ENCODE measurements at places on chromosomes 2 and 18.

GRCh38 chr18:37409878-37410277 lies 155.7 kb downstream of the CELF4 start:
- no peak for DNase-seq

DNA sequence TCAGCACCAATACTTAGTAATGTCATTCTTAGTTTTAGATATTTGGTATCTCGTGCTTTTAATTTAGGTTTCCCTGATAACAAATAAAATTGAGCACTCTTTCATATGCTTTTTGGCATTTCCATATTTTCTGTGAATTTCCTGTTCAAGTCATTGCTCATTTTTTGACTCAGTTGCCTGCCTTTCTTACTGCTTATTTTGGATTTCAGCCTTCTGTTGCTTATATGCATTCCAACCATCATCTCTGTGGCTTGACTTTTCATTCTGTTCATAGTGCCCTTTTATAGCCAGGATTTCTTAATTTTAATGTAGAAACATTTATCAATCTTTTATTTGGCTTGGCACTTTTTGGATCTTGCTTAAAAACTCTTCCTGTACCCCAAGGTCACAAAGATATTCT lies 14.5 kb upstream of the KIF3C start:
- no peak for DNase-seq

- no peak for DNase-seq
These were observed 15.0 kb downstream of the IMPA2 start for GRCh38 chr18:11996190-11996754.

DNA sequence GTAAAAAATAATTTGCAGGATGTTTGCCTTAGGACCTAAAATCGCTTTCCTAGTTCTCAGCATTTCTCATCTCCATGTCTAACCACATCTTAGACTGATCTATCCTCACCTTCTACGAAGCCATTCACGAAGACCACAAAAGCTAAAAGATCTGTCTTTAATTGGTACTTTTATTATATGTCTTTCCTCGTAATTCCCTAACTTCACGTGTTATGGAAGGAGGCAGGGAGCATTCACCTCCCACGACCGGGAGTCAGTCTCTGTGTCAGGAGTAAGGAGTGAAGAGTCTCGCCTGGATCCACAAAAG lies 1.6 kb downstream of the DLGAP1 start:
- DNase-seq: no peak

DNA sequence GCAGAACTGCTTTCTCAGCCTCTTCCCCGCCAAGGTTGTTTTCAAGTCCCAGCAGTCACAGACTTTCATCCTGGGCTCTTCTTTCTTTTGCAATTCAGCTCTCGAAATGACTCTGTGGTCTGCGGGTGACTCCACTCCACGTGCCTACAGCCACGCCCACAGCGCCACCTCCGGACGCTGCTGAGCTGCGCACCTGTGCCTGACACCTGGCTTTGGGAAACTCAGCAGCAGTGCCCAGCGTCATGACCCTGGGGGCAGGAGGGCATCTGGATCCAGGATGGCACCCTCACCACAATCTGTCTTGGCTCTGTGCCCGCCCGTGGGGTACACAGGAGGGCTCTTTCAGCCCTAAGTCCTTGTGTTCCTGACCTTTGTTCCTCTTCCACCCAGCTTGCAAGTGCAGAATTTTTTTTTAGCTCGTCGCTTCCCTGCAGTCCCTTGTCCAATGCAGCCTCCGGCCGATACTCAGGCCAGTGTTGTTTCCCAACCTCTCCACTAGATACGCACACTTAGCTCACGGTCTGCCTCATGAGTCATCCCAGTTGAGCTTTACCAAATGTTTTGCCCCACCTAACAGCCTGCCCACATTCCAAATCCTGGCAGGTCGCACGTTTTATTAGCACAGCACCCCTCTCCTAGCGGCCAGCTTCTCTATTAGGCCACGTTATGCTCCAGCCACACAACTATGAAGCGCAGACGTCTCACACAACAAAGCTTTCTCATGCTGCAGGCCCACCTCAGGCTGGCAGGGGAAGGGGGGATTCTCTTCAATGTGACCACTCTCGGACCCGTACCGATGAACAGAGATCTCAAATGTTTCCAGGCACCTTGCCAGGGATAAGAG lies 6.5 kb upstream of the CAPN10 start:
- peak; percentile 89 for DNase-seq

DNA sequence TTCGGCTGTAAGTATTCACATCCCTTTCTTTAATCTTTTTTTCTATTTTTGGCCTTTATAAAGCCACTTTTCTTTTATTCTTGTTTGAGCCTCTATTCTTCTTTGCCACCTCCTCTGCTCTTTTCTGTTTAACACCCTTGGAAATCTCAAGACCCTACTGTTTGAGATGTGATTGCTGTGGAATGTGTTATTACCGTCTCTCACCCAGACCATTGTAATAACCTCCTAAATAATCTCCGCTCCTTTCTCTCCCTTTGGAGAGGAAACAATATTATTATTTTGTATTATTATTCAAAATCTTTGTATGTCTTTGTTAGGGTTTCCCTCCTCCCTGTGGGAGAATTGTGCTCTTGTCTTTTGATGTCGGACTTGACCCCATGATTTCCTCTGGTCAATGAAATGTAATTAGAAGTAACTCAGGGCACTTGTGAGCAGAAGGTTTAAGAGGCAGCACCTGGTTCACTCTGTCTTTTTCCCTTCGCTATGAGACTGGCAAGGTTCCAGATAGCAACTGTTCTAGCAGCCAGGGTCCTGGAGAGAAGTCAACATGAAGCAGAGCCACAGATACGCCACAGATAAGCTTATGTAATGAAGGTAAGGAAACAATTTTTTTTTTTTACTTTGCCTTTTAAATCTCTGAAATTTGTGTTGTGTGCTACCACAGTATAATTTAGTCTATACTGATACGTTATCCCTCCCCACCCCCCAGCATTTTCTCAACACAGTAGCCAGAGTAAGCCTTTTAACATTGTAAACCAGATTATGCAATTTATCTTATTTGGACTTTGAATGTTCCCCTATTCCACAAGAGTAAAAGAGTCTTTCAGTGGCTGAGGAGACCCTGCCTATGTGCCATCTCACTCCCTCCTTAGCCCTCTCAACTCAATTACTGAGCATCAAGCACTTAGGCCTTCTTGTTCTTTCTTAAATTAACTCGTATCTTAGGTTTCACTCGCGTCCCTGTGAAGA lies 601.2 kb upstream of the ZNF804A start:
- no peak for DNase-seq

DNA sequence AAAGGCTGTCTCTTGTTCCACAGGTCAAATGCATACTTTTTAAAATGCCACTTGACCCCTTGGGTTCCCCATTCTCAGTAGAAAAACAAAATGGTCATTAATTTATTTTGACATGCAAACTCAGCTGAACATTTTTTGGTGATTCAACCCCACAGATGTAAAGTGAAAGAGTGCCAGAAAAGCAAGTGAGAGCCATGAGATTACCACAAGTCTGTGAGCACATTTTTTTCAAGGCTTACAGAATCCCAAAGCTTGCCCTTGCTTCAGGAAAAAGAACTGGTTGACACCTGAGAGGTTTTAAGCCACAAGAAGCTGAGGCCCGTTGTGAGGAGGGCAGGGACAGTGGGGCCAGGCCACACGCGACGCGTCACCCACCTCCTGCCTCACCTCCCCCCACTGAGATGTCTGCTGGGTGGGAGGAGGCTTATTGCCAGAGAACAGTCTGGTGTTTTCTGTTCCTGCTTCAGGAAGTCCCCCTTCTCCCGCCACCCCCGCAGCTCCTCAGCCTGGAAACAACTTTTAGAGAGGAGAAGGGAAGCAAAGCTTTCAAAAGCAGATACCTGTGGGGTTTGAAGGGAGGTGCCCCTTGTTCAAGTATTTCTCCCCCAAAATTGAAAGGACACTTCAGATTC lies 70.4 kb upstream of the CYP1B1 start:
- DNase-seq: peak; percentile 23

- no peak for DNase-seq
These were observed 73.3 kb upstream of the FOSL2 start for GRCh38 chr2:28319118-28320008.

GRCh38 chr2:96308248-96308647 lies 2.9 kb upstream of the SNRNP200 start:
- no peak for DNase-seq

GRCh38 chr2:149125031-149125725 lies 86.7 kb downstream of the LYPD6B start:
- DNase-seq: no peak

DNA sequence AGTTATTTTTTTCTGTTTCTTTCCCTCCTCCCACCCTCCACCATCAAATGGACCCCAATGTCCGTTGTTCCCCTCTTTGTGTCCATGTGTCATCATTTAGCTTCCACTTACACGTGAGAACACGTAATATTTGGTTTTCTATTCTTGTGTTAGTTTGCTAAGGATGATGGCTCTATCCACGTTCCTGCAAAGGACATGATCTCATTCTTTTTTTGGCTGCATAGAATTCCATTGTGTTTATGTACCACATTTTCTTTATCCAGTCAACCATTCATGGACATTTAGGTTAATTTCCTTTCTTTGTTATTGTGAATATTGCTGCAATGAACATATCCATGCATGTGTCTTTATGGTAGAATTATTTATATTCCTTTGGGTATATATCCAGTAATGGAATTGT lies 91.3 kb upstream of the TNP1 start:
- no peak for DNase-seq

- DNase-seq: no peak
These were observed 19.6 kb upstream of the REV1 start for GRCh38 chr2:99509387-99509786.

DNA sequence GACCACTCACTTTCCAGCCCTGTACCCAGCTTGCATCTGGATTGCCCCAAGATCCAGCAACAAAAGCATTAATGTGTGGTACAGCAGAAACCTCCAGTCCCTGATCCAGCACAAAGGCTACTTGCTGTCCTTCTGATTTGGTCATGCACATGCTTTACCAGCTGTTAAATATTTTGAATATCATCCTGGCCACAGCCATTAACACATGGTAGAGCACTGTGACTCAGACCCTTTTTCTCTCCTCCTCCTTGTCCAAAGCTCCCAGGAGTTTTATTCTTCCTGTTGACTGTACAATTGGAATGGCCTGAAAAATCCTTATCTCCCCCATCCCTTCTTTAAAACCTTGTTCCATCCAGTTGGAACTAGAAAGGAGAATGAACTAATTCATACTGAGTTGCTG lies 419.7 kb upstream of the TNP1 start:
- no peak for DNase-seq

DNA sequence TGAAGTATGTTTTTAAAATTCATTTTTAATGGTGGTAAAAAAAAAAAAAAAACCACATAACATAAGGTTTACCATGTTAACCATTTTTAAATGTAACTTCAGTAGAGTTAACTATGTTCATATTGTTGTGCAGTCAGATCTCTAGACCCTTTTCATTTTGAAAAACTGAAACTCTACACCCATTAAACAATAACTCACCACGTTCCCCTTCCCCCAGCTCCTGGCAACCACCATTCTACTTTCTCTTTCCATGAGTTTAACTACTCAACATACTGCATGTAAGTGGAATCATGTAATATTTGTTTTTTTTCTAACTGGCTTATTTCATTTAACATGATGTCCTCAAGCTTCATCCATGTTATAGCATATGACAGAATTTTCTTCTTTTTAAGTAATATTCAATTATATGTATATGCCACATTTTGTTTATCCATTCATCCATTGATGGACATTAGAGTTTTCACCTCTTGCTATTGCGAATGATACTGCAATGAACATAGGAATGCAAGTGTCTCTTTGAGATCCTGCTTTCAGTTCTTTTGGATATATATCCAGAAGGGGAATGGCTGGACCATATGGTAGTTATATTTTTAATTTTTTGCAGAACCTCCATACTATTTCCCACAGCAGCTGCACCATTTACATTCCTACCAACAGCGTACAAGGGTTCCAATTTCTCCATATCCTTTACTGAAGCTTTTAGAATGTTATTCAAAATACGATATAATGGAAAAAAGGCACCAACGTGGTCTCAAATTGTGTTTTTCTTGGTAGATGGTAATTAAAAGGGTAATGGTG lies 91.0 kb downstream of the SPTBN1 start:
- no peak for DNase-seq

- DNase-seq: no peak
These were observed 73.4 kb upstream of the CD226 start for GRCh38 chr18:70021043-70021442.

DNA sequence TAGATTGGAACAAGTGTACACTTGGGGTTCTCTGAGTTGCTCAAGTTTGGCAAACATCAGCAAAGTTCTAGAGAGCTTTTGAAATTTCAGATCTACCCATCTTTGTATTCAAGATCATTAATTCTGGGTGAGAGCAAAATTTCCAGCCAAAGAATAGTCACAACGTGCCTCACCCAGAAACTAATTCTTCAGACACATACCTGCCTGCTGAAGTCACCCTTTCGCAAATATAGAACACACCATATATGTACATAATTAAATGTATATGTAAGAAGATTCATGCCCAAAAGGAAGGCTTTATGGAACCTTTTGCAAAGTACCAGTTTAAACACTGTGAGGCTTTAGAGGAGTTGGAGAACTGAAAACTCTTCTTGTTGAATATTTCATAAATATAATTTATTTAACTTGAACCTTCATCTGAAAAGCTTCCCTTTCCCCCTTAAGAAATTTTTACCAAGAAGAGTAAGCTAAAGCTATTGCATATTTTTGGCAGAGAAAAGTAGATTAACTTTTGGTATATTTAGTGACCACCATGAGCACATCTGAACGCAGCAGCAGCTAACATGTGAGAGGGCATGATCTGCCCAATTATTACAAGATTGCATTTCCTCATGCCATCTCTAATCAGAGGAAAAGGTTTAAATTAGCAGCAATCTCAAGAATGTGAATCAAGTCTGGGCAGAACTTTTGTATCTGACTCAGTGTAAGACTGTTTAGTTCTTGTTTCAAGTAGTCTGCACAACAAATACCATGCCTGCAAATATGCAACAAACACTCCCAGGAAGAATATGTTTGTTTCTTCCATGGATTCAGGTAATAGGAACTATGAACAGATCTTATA lies 8.2 kb downstream of the RND3 start:
- DNase-seq: no peak

GRCh38 chr2:70529610-70530009 lies 24.0 kb downstream of the TGFA start:
- no peak for DNase-seq

DNA sequence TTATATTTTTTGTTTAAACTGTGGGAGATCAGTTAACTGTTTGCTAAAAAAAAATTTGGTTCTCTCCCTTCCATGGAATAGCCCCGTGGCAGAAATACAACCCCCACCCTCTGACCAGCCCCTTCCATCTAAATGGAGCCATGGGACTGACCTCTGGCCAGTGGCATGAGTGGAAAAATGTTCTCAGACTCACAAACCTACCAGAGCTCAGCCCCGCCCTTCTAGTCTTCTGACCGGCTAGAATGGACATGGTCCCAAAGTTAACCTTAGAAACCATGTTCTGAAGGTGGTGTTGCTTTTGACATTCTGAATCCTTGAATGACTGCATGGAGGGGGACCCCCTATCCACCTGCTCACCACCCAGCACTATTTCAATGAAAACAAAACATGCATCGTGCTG lies 1.3 kb upstream of the CHRNA1 start:
- DNase-seq: no peak

All from activated CD4-positive, alpha-beta T cell treated with anti-CD3 and anti-CD28 coated beads, Interleukin-2, amount 50 U/mL, for 16 hours (primary cell).